ENCODE measurements at places on chromosomes 12 and 14. TPM values are rescaled to one million over a fixed set of nuclear protein-coding genes. Genes with fewer than 3 reads are reported as not detected.

OXA1L gene
- total RNA-seq: 140 TPM

GRCh38 chr12:124077701-124078100 is 104.7 kb downstream of the ZNF664 start:
- peaks cover 3% of the 10 kb centered on the region for H3K4me1 ChIP-seq
- H3K36me3 ChIP-seq: no peaks in the 10 kb centered on the region
- DNase-seq: no peak
- no peak overlapping the region for H3K27ac ChIP-seq
- H3K27me3 ChIP-seq: no peaks in the 10 kb centered on the region
- no peak overlapping the region for H3K4me3 ChIP-seq

DNA sequence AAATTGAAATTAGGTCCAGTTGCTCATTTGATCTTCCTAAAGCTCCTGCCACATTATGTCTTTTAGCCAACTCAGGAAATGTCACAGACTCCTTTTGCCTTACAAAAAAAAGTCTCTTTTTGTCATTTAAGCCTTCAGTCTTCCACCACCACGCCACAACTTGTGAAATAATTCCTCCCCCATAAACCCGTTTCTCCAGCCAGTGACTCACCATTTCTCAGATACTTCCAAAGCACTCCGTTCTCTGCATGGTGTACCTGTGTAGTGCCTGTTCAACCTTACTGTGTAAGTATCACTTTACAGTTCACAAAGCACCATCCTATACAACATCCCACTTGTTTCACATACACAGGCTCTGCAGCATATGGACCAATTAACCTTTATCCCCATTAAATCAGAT is 139.5 kb upstream of the AEBP2 start:
- H3K4me1 ChIP-seq: no peaks in the 10 kb centered on the region
- H3K27me3 ChIP-seq: no peaks in the 10 kb centered on the region
- no peak for DNase-seq
- no peaks in the 10 kb centered on the region for H3K36me3 ChIP-seq
- H3K27ac ChIP-seq: no peak overlapping the region
- no peak overlapping the region for H3K4me3 ChIP-seq

GRCh38 chr12:97151481-97151880 is 244.4 kb downstream of the NEDD1 start:
- H3K27ac ChIP-seq: no peak overlapping the region
- H3K27me3 ChIP-seq: peaks cover 1% of the 10 kb centered on the region
- no peak overlapping the region for H3K4me3 ChIP-seq

DNA sequence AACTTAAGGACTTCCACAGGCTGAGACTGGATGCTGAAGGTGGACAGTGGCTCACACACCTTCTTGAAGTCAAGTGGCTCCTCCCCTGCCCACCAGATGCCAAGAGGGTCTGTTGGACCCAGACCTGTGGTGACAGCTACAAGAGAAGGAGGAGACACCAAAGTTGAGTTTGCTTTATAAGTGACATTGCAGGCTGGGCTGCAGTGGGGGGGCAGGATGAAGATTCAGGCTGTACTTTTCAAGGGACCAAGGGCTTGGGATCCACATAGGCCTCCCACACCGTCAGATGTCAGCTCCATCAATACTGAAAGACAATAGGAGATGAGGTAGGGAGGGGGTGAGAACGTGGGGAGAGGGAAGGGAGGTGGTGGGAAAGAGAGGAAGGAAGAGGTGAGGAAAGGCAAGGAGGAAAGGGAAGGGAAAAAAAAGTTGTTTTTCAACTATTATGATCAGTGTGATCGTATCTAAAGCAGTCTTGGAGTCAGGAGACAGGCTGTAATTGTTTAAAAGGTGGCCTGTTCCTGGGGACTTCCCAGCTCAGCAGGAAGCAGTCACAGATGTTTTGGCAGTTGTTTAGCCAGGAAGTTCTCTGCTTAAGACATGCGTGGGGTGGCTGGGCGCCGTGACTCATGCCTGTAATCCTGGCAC is 84.1 kb upstream of the RESF1 start:
- no peaks in the 10 kb centered on the region for H3K27me3 ChIP-seq
- peaks cover 35% of the 10 kb centered on the region for H3K4me1 ChIP-seq
- peak overlapping the region; percentile 57 for H3K4me3 ChIP-seq
- peaks cover 18% of the 10 kb centered on the region for H3K36me3 ChIP-seq
- H3K27ac ChIP-seq: peak overlapping the region; percentile 100
- peak; percentile 86 for DNase-seq

STXBP6 gene
- not detected for total RNA-seq

DNA sequence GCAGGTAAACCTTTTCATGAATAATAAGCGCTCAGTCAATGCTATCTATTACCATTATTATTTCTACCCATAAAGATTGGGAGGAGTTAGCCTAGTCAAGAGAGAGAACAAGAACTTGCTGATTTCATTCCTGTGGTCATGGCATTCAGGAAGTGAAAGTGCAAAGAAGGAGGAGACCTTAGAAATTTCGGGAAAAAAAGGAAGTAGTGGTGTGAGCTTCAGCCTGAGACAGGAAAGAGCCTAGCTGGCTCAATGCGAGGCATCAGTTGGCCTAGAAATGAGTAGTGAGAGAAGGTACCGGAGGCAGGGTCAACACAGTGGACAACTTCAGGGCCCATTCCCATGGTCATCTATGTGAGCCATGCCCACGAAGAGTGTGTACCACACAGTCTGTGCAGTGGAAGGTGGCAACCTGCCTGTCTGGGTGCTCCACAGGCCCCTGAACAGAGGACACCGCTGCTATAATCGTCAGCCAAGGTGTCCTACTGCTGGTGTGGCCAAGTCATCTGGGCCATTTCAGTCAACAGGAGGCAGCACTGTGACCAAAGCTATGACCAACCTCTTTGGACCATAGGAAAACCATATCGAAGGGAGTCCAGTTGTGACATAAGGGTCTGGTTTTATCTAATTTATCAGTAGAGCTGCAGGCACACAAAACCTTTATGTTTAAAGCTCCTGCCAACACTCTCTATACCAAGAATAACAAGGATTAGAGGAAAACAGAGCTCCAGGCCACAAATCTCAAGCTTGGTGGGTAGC is 16.2 kb upstream of the STON2 start:
- no peak overlapping the region for H3K4me3 ChIP-seq
- DNase-seq: no peak
- H3K27me3 ChIP-seq: peaks cover 9% of the 10 kb centered on the region
- peaks cover 3% of the 10 kb centered on the region for H3K4me1 ChIP-seq

- no peaks in the 10 kb centered on the region for H3K36me3 ChIP-seq
- no peak overlapping the region for H3K27ac ChIP-seq
- no peaks in the 10 kb centered on the region for H3K4me1 ChIP-seq
- H3K27me3 ChIP-seq: peaks cover 6% of the 10 kb centered on the region
- H3K4me3 ChIP-seq: no peak overlapping the region
- no peak for DNase-seq
Observed at GRCh38 chr12:101924618-101925017, 47.2 kb downstream of the DRAM1 start.

- no peak overlapping the region for H3K4me3 ChIP-seq
- H3K4me1 ChIP-seq: peaks cover 5% of the 10 kb centered on the region
- H3K27me3 ChIP-seq: no peaks in the 10 kb centered on the region
- H3K27ac ChIP-seq: no peak overlapping the region
- H3K36me3 ChIP-seq: no peaks in the 10 kb centered on the region
- no peak for DNase-seq
Observed at GRCh38 chr14:64729386-64730060, 25.3 kb downstream of the PLEKHG3 start.

SMIM41 gene
- total RNA-seq: not detected

DNA sequence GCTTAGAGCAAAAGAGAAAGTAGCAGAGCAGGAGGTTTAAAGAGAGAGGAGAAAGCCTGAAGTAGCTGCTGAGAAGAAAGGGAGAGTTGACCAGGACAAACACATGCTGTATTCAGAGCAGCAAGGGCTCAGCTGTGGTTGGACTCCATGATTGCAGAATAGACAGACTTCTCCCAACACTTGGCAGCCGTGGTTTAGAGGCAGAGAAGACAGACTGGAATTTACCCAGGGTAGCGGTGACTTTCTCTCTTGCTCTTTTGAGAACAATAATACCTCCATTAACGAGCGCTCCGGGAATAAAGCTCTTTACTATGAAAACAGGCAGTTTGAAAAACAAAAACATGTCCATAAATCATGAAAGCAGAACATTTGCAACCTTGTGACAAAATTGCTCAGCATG is 21.4 kb upstream of the IGF1 start:
- H3K4me1 ChIP-seq: no peaks in the 10 kb centered on the region
- no peak overlapping the region for H3K27ac ChIP-seq
- no peak overlapping the region for H3K4me3 ChIP-seq

- no peaks in the 10 kb centered on the region for H3K4me1 ChIP-seq
- H3K27ac ChIP-seq: no peak overlapping the region
- no peak overlapping the region for H3K4me3 ChIP-seq
- no peak for DNase-seq
Observed at GRCh38 chr12:87469295-87469694, 559.9 kb downstream of the C12orf50 start.

GRCh38 chr14:68695326-68695768 is 97.5 kb downstream of the ZFP36L1 start:
- H3K27ac ChIP-seq: peak overlapping the region; percentile 11
- peak; percentile 76 for DNase-seq
- no peak overlapping the region for H3K4me3 ChIP-seq
- H3K4me1 ChIP-seq: peaks cover 14% of the 10 kb centered on the region

DNA sequence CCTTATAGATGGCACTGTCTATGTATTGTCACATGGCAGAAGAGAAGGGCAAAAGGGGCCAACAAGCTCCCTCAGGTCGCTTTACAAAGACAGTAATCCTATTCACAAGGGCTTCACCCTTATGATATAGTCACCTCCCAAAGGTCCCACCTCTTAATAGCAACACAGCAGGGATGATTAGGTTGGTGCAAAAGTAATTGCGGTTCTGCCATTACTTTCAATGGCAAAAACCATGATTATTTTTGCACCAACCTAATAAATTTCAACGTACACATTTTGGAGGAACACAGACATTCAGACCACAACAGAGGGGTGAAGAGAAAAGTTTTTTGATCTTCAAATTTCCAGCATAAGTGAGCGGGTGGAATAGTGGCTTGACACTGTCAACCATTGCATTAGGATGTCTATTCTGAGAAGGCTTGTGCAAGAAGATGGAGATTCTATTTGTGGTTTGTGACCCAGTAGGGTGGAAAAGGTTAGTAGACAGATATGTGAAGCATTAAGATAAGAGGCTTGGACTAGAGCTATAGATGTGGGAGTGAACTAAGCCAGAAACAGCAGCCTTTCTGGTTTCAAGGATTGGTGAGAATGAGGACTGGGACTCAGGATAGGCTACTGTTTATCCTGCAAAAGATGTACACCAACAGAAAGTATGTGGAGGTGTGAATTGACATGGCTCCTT is 75.5 kb upstream of the CPSF6 start:
- H3K27me3 ChIP-seq: no peaks in the 10 kb centered on the region
- H3K27ac ChIP-seq: no peak overlapping the region
- H3K4me1 ChIP-seq: peaks cover 16% of the 10 kb centered on the region

- H3K27ac ChIP-seq: no peak overlapping the region
- H3K4me3 ChIP-seq: no peak overlapping the region
- H3K4me1 ChIP-seq: peaks cover 22% of the 10 kb centered on the region
- H3K36me3 ChIP-seq: no peaks in the 10 kb centered on the region
Observed at GRCh38 chr14:21704338-21704737, 30.7 kb upstream of the OR4E1 start.

IL25 gene
- not detected for total RNA-seq

- no peaks in the 10 kb centered on the region for H3K27me3 ChIP-seq
- no peaks in the 10 kb centered on the region for H3K36me3 ChIP-seq
- H3K27ac ChIP-seq: no peak overlapping the region
- no peak for DNase-seq
- H3K4me1 ChIP-seq: no peaks in the 10 kb centered on the region
Observed at GRCh38 chr12:127260531-127260930, 1006.4 kb upstream of the TMEM132C start.

CCDC197 gene
- not detected for total RNA-seq

KRT86 gene
- total RNA-seq: not detected

DNA sequence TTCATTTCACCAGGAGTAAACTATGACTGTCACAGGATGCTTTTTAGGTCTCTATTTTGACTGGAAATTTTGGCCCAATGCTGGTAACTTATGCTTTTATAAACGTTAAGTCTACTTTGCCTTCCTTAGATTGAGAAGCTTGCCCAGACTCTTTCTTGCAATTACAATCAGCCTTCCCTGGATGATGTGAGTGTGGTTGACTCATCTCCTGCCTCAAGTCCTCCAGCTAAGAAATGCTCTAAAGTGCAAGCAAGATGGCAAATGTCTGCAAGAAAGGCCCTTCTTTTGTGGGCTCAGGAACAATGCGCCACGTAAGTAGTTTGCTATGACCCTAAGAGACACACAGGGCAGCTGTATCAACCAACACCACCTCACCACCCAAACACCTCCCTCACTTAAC is 96.9 kb downstream of the SYNE2 start:
- no peak for DNase-seq
- H3K27me3 ChIP-seq: no peaks in the 10 kb centered on the region
- peaks cover 10% of the 10 kb centered on the region for H3K36me3 ChIP-seq
- no peaks in the 10 kb centered on the region for H3K4me1 ChIP-seq
- no peak overlapping the region for H3K4me3 ChIP-seq

DNA sequence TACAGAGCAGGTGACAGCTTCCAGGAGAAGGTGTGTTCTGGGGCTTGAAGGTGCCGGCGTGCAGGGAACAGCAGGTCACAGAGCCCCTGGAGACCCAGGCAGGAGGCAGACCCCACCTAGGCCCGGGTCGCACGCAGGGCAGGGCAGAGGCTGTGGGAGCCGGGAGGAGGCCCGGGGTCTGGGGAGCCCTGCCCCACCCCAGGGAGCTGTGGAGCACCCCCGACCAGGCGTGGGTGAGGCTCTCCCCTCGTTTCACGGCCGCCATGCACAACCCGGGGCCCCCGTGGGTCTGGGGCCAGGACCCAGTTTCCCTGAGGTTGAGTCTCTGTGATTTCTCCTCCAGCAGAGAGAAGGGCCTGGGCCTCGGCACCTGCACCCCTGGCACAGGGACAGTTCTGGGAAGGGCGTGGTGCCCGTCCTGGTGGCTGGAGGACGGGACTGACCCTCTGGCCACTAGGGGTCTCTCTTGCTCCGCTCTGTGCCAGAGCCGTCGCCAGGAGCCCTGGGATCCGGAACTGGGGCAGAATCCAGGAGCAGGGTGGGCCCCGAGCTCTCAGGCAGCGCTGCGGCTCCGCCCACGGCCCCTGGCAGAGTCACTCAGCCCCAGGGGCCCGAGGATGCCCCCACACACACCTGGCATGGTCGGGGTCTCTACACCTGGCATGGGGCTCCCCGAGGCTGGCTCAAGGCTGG is 75.2 kb upstream of the FBRSL1 start:
- DNase-seq: peak; percentile 77
- no peaks in the 10 kb centered on the region for H3K36me3 ChIP-seq
- H3K4me3 ChIP-seq: no peak overlapping the region
- H3K4me1 ChIP-seq: no peaks in the 10 kb centered on the region

DNA sequence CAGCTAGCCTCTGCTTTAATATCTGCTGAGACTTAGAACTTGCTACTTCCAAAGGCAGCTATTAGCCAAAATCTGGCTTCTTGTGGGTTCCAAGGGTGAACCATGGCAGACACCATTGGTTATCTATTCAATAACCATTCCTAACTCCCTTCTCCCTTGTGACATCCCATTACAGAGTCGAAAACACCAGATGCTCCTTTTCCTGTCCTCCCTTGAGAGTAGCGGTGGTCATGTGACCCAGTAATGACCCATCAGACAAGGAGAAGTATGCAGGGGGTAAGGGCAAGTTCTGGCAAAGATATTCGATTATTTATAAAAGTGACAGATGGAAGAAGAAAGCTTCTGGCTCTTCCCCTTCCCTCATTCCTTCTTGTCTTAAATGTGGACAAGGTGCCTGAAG is 20.1 kb downstream of the TGFB3 start:
- H3K4me1 ChIP-seq: no peaks in the 10 kb centered on the region
- no peak overlapping the region for H3K4me3 ChIP-seq
- H3K27me3 ChIP-seq: no peaks in the 10 kb centered on the region
- H3K27ac ChIP-seq: no peak overlapping the region
- H3K36me3 ChIP-seq: peaks cover 3% of the 10 kb centered on the region
- no peak for DNase-seq

All from activated CD8-positive, alpha-beta T cell treated with anti-CD3 and anti-CD28 coated beads for 36 hours (primary cell).